T1000 (cell line): ENCODE measurements at places on chromosomes 12 and 14.

GRCh38 chr14:52919971-52920370, 30.9 kb downstream of the FERMT2 start:
- DNase-seq: no peak

- DNase-seq: no peak
Observed at GRCh38 chr14:102370305-102370809, 7.6 kb downstream of the TECPR2 start.

- no peak for DNase-seq
Observed at GRCh38 chr12:76101739-76102385, 17.4 kb upstream of the NAP1L1 start.

DNA sequence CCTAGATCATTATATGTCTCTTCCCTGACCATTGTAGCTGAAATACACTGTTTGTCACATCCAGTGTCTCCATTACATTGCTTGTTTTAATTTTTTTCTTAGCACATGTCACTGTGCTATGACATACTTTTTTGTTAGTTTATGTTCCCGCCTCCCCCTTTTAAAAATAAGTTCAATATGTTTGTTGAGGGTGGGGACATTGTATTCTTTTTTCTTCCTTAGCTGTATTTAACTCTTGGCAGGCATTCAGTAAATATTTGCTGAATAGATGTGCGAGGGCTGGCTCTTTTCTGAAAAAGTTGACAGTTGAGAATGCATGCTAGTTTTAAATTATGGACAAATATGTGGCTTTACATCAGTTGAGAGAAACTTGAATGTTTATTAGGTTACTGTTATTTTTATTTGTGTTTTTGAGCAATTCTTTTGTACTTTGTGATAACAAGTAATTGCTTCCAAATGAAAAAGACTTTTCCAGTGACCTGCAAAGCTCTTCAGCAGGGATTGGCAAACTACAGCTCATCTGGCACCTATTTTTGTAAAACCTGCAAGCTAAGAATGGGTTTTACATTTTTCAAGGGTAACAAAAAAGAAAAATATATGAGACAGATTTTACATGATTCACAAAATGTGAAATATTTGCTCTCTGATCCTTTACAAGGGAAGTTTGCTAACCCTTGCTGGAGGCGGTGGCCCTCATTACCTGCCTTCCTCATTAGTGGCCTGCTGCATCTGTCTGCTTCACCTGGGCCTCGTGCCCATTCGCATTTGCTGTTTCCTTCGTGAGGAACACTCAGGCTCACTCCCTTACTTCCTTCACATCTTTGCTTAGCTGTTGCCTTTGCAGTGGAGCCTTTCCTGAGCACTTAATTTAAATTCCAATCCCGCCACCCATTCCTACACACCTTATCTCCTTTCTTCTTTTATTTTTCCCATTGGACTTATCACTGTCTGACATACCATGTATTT, 229.4 kb downstream of the ERC1 start:
- DNase-seq: no peak

DNA sequence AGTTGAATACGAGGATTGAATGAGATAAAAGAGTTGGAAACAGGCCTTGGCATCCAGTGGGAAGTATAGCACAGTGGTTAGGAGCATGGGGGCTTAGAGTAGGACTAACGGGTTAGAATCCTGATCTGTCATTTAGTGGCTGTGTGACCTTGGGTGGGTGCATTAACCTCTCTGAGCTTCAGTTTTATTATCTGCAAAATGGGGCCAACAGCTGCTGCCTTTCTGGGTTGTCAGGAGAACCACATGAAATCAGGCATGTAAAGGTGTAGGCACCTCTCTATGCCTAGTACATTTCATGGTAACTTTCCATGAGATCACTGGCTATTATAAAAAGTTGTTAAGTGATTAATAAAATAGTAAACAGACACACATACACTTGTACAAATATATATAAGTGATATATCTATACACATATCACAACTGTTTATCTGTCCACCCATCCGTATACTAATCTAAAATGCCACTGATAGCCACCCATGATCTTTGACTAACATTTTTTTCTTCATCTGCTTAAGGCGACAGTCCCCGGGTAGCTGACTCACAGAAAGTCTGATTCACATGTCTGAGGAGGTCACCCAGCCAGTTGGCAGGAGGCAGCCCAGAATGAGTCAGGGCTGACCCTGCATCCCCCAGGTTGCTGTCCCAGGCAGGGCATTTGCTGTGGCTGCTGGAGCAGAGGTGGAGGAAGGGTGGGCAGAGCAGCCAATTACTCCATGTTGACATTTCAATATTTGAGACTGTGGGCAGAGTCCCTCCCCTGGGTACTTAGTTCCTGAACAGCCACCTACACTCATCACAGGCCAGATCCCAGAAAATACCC, 125.6 kb upstream of the NOS1 start:
- peak; percentile 74 for DNase-seq

DNA sequence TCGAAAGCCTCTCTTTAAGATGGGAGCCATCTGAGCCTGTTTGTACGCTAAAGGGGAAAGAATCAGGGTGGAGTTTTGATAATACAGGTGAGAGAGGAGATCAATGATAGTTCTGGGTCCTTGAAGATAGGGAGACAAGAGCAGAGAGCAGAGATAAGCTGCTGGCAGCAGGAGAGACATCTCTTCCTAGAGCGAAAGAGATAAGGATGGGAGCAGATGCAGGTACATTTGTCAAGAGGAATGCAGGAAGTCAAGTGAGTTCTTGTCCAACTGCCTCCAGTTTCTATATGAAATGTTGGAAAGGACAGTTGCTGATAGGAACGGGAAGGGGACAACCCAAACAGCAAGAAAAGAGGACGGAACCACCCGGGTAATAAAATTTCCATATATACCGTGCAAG, 24.7 kb upstream of the HIF1A start:
- DNase-seq: no peak

- DNase-seq: no peak
Observed at GRCh38 chr12:480831-481816, 21.4 kb downstream of the B4GALNT3 start.

GRCh38 chr14:100034961-100035500, 30.2 kb upstream of the EVL start:
- no peak for DNase-seq

DNA sequence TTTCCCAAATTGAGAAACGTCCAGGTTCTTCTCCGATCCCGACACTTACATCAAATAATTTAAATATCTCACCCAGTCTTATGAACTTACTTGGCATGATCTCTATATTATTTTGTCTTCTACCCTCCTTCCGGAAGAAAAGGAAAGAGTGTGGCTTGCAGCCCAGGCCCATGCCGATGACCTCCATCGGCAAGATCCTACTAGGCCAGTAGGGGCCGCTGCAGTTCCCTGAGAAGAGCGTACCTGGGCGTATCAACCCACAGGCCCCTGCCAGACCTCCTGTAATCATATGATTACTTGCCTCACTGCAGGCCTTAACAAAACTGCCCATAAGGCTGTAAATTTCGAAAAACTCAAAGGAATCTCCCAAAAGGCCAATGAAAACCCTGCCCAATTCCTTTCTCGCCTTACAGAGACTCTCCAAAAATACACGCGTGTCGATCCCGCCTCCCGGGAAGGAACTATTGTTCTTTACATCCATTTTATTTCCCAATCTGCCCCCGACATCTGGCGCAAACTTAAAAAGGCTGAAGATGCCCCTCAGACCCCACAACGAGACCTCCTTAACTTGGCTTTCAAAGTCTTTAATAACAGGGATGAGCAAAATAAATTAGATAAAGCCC, 69.6 kb downstream of the MOK start:
- peak; percentile 36 for DNase-seq

GRCh38 chr14:95008445-95009217, 148.7 kb downstream of the DICER1 start:
- no peak for DNase-seq

- DNase-seq: peak; percentile 76
Observed at GRCh38 chr14:26598081-26598671, 343 bp upstream of the NOVA1 start.

GRCh38 chr12:101042211-101042610, 167.8 kb downstream of the SLC5A8 start:
- no peak for DNase-seq

GRCh38 chr14:82366803-82367202, 833.1 kb upstream of the SEL1L start:
- no peak for DNase-seq
